Activated CD4-positive, alpha-beta T cell treated with anti-CD3 and anti-CD28 coated beads, Interleukin-2, amount 50 U/mL, for 24 hours (primary cell): ENCODE measurements at places on chromosomes 2 and 18.
A peak's percentile ranks its signal among the peaks of the same experiment; 100 is the strongest.

GRCh38 chr2:41127351-41127750, 675.5 kb upstream of the SLC8A1 start:
- no peak for DNase-seq

DNA sequence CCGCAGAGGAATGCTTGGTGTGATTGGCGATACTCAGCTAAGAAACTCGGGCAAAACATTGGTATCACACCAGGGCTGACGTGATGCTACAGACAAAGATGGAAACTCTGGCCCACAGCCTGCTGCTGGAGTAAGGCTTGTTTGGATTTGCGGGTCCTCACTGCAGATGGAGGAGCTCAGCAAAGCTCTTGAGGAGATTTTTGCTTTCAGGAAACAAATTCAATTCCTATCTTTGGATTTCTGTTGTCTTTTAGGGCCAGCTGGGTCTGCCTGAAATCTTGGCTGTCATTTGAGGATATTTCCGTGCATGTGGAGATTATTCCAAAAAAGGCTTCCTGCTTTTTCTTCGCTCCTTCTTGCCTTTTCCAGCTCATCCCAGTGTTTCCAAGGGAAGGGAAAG, 475.8 kb downstream of the TSN start:
- no peak for DNase-seq

DNA sequence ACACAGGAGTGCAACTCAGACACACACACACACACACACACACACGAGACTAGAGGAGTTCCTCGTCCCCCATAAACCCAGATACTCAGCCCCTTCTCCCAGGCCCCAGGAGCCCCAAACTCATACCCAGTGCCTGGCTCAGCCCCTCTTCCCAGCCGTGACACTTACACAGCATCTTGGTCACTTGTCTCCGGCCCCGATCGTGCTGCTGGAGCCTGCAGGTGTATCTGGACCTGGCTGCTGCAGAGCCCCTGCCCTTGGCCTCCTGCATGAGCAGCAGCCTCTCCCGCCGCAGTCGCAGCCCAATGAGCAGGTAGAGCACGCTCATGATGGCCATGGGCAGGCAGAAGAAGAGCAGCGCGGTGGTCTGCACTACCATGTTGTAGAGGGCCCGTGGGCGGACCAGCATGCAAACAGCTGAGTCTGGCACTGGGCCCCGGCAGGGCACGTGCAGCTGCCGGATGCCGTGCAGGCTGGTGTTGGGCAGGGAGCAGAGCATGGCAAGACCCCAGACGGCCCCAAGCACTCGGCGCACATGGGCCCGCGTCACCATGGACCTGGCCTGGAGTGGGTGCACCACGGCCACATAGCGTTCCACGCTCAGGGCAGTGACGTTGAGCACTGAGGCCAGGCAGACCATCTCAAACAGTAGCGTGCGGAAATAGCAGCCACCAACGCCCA, 2.1 kb downstream of the NMUR1 start:
- no peak for DNase-seq

DNA sequence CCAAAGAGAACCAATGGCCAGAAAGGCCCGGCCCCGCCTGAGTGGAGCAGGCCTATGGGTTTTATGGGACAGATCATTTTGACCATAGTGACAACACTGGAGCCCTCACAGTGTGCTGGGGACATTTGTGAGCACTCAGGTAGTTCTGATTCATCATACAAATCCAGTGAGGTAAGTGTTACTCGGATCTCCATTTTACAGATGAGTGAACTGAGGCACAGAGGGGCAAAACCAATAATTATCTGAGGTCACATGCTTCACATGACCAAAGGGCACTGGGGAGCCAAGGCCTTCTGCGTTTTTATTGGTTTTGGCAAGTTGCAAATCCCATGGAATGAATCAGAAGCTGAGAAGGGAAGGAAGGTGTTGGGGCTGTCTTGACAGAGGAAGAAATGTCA, 111.5 kb upstream of the MGAT5 start:
- no peak for DNase-seq

DNA sequence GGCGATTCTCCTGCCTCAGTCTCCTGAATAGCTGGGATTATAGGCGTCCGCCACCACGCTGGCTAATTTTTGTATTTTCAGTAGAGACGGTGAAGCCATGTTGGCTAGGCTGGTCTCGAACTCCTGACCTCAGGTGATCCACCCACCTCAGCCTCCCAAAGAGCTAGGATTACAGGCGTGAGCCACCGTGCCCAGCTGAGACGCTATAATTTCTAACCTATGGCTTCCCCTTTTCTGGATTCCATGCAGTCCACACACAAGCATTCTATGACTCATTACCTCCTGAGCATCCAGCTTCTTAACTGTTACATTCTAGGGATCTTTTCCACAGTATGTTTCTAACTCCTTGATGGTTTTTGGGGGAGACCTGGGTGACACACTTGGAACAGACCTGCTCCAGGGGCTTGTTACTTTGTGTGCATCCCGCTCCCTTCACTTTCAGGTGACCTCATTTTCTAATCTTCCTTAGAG, 11.8 kb upstream of the KCMF1 start:
- DNase-seq, result no peak

DNA sequence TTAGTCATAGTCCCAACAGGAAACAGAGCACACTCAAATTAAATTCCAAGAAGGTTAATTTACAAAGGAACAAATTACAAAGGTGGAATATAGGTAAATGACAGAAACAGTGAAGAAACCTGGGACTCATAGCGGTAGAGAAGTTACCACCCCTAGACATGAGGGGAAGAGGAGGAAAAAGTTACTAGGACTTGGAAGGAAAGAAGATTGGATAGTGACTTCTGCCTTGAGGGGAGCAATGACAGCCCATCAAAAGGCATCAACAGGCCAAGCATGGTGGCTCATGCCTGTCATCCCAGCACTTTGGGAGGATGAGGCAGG, 2.4 kb upstream of the PDE11A start:
- DNase-seq, result no peak

DNA sequence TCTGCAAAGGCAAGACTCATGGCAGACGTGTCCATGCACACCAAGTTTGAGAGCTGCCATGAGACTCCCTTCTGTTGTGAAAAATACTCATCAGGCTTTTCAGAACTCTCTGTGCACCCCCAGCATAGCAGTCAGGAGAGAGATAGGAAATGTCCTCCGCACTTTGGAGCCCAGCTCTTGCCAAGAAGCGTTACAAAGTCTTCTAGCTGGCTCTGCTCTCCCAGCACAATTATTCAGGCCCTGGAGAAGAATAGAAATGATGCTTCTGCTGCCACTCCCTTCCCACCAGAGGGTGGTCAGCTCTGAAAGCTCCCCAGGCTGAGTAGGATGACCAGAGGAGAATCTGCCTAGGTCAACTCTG, 594.4 kb upstream of the ID2 start:
- DNase-seq, result no peak

DNA sequence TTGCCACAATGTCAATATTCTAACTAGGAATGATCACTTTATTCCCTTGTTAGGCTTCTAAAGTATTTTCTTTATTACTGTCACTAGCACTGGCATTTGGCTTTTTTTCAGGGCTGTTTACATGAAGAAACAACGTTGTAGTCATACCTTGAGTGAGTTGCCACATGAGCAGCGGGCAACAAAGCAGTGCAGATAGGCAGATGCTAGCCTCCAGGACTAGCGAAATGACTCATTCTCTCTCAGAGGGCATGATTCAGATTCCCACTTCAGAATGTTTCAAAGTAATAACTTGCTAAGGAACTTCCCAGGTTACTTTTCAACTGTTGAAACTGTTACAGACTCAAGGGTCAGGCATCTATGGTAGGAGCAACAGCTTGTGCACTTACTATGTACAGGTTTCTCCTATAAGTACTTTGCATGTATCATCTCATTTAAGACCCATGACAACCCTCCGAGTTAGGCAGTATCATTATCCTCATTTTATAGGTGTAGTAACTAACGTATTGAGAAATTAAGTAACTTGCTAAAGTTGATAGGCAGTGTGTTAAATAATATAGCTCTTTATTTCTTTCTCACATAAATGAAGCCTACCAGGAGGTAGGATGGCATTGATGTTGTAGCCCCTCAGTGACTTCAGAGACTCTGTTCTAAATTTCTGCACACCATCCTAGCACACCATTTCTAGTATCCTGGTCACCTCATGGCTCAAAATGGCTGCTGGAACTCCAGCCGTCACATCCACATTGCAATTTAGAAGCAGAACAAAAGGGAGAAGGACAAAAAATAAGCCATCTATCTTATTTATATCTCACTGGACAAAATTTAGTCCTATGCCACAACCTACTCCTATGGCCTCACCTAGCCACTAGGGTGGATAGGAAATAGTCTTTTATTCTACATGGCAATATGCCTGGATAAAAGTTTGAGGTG, 83.3 kb downstream of the ICOS start:
- peak; percentile 62 for DNase-seq

- no peak for DNase-seq
Measured at GRCh38 chr2:238090887-238091286, 9.3 kb upstream of the ESPNL start.

DNA sequence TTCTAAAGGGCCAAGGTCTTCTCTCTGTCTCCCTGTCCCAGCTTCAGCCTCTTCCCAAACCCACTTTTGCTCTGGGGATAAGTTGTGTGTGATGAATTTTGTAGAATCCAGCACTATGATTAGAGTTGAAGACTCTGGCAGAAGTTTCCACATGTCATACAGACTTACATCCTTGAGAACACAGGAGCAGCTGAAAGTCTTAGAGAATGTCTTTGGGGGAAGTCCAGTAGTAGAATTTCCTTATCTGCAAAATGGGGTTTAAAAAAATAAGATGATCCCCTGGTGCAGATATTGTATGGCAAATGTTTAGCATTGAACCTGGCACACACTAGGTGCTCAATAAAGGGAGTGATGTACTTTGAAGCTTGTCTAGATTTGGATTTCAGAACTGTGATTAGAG, 65.2 kb downstream of the TMEM247 start:
- no peak for DNase-seq

DNA sequence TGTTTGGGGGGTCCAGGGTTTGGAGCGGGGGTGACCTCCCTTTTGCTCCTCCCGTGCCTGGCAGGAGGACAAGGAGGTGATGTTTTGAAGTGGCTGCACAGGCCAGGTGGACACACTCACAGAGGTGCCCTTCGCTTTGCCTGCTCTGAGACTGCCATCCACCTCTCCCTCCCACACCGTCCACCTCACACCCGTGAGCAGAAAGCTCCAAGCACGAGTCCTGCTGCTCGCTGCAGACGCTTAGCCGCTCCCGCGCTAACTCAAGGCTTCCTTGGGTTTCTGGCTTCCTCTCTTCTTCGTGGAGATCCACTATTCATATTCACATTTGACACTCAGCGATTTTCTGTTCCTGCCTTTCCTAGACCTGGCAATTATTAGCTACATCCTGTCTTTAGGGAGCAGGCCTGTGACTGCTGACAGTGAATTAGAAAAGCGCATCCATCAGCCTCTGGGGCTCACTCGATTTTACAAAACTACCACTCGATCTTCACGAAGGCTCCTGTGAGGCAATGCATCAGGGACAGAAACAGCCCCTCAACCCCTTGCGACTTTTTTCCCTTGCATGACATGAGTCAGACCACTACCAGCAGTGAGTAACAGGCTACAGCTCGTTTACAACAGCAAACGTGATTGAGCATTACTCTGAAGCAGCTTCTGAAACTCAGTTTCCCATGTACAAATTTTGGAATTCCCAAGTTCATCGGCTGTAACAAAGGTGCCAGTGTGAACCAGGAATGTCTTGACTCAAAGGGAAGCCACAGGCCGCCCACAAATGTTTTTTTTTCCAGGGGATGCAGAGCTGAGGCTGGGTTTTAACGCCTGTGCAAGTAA, 238.7 kb upstream of the SOX11 start:
- no peak for DNase-seq

- no peak for DNase-seq
Measured at GRCh38 chr2:231000211-231000904, 4.4 kb downstream of the SPATA3 start.

DNA sequence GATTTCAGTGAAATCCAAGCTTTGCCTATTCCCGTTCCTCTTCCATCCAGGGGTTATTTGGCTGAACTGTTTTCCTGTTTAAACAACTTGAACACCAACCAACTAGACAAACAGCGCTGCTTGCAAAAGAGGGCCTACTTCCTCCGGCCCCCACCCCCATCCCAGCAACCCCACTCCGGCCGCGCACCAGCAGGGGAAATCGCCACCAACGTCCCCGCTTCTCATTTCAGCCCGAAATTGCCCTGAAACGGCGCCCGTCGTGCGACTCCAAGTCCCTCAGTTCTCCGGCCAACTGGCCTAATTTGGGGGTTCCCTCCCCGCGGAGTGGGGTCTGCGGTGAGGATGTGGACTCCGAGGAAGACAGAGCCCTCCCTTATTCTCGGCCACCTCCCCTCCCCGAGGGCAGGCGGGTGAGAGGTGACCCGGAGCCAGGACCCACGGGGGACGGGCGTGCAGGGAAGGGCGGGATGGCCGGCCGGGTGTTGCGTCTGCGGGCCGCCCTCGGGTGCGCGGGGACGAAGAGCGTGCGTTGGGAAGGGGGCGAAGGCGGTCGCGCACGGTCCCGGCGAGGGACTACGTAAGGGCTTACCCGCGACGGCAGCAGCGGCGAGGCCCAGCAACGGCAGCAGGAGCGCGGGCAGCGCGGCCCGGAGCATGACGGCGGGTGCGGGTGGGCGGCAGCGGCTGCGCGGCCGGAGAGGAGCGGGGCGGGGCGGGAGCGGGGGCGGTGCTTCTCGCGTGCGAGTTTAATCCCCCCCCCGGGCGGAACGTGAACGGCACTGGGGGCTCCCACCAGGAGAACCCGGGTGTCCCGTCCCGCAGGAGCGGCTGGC, at the start of gene CD302:
TSS of gene CD302 (minus strand) at position 666 of the 833 bp plus-strand sequence. CDS start at position 656, 10 bp downstream.
- DNase-seq, result no peak

DNA sequence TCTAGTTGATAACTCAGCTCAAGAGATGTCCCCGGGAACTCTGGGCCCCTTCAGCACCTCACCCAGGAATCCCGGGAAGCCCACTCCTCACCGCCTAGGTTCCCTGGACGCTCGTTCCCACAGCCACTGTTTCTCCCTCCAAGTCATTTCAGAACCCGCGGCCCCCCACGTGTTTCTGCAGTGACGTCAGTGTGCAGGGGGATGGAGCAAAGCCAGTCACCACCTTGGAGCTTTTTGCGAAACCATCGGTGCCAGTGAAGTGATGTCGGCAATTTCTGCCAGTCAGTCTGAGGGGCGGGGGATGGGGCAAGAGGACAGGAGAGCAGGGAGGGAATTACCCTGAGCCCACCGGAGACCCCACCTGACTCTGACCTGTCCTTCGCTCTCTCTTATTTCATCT, 119.2 kb downstream of the SNTG2 start:
- no peak for DNase-seq

GRCh38 chr2:158189526-158189925, 87.8 kb downstream of the UPP2 start:
- DNase-seq, result no peak

DNA sequence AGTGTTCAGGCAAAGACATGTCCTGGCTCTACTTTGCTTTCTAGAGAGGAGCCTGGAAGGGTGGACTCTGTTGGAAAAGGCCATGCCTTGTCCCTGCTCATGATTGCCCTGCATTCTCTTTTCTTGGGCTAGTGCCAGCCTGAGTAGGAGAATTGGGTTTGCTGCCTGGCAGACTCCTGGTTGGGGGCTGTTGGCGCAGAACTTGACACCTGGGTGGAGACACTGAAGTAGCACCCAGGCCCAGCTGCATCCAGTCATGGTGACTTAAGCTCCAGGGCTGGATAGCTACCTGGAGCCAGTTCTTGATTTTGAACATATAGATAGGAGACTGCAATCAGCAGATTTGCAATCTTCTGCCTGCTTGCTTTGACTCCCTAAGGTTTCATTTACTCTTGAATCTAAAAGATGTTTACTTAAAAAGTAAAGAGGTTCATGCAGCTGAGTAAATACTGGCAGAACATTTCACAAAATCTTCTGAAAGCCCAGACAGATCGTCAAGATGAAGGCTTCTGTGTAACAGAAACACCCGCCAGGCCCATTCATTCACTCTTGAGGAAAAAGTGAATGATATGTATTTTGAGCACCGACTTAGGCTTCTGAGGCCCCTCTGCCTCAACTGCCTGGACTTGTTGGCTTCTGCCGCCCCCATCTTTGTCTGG, 38.0 kb upstream of the YWHAQ start:
- no peak for DNase-seq
